ENCODE measurements at places on chromosomes 13 and 19.

- no peak for DNase-seq
These were observed 881.8 kb downstream of the SLITRK5 start for GRCh38 chr13:88552966-88553365.

DNA sequence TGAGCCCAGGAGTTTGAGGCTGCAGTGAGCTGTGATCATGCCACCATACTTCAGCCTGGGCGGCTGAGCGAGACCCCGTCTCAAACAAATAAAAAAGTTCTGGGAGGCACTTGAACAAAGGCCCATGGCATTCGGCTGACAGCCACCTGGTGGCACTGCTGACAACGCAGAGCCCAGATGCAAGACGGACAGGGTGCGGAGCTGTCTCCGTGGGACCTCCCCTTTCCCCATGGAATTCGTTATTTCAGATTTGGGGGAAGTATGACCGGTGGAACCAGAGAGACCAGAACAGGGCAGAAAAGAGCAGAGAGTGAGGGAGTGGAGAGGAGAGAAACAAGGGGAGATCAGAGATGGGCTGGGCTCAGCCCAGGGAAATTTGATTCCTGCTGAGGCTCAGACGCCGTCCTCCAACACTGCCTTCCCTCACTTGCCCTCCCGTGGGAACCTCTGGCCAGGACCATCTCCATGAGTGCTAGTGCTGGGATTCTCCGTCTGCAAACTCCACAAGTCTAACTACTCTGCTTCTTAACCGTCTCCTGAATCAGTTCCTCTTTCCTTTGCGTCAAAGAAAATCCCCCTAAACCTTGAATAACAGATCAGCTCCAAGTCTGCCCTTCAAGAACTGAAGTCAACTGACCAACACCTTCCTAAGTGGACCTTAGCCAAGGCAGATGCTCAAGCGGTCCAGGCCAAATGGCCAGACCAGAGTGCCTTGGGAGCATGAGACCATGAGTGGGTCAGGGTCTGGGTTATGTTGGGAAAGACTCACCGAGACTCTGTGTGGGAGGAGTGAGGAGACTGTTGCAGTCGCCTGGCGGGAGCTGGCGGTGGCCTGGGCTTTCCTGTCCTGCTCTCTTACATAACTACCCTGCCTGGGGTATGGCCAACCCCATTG is 11.9 kb upstream of the ATF5 start:
- DNase-seq = no peak

DNA sequence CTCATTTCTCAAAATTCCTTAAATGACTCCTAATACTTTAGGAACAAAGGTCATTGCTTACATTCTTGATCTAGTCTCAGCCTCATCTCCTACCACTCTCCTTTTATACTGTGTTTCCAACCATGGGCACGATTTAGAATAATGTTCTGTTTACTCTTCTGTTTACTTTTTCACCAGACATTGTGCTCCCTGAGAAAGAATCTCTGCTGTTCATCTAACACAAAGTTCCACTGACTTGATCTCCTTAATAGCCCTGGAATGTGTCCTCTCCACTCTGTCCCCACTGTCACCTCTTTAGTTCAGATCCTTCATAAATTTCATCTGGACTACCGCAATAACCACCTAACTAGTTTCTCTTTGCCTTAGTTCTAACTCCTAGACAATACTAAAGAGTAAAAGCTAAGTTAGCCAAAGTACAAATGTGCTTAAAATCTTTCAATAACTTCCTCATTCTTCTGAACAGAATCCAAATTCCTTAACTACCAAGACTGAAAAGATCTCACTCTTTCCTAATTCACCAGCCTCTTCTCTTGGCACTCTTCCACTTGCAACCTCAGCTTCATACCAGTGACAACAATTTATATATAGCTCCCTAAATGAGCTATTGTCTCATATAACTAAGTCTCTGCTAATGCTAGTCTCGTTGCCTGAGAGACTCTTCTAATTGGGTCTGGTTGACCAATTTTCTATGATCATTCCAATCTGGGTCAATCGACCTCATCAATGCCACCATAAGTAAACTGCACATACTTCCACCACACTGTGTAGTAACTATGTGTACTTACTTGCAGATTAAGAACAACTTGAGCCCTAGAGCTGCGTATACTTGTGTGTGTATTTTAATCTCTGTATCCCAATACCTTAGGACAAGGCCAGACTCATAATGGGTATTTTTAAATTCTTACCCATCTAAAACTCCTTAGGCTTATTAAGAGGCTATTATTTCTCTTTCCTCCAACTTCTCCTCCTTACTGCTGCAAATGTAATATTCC is 179.9 kb downstream of the VWA8 start:
- peak; percentile 60 for DNase-seq

GRCh38 chr13:114034481-114034891 is 60.6 kb upstream of the C13orf46 start:
- no peak for DNase-seq

DNA sequence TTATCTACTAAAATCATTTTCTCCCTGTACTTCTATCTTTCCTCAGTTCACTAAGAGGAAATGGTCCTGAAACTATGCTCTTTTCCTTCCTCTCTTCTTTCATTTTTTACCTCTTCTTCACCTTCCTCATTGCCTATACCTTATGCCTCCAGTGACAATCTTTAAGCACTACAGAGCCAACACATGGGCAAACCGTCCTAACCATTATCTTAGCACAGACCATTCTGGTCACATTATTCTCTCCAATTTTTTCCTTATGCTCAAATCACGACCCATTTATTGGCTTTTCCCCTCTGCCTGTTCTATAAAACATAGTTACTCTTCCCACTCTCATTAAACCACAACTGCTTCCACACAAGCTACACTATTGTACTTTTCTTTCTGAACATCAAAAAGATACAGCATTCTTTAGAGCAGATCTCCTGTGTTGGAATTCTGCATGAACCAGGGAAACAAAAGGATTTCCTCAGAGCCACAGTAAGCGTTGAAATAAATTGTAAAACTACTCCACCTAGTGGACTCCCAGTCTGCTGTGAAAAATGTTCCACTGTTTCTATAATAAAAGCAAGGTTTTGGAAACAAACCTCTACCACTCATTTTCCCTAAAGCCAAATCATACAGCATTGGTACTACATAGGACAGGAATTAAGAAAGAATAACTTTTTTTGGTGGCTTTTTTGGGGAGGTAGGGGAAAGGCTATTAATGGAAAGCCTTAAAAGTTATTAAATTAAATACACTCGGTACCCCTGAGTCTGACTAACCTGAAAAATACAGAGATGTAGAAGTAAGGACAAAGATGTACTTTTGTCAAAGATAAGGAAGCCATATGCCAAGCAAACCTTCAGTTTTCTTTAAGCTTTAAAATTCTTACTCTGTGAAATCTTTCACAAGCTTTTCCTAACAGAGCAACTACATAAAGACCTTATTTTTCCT is 19.5 kb downstream of the NUFIP1 start:
- peak; percentile 52 for DNase-seq

GRCh38 chr19:7734220-7735203 is 2.6 kb upstream of the CLEC4G start:
- no peak for DNase-seq

- DNase-seq = peak; percentile 23
These were observed 10.2 kb upstream of the N4BP2L2 start for GRCh38 chr13:32548837-32549236.

DNA sequence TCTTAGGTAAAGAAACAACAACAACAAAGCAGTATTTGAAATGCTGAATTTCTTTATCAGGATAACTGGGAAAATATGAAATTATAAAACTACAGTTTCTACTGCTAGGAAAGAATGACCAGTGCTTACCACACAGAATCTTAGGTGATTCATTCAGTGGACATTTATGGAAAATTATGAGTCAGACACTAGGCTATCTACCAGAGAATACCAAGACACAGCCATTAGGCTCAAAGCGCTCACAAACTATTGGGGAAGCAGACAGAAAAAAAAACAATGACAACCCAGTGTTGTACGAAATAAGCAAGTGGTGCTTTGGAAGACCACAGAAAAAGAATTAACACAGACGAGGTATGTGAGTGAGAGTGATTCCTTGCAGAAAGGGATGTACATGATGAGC is 1019.5 kb downstream of the PCDH9 start:
- DNase-seq = peak; percentile 87

DNA sequence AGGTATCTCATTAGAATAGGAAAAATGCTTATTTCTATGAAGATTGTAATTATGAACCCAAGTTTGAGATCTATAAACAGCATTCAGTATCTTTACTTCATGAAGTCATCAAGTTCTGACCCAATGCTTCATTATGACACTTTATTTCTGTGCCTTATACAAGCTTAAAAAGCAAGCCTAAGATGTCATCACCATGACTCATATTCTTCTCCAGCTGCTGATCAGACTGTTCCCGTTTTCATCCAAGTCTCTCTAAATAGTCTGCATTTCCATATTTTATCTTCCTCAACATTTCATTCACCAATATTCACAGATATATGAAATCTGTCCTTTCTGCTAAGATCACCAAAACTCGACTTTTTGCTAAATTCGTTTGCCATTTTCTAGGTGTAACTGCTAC is 1247.2 kb upstream of the PRR20A start:
- no peak for DNase-seq

GRCh38 chr19:570937-571565 is 1.3 kb upstream of the BSG start:
- no peak for DNase-seq

- DNase-seq = no peak
These were observed 8.3 kb upstream of the ONECUT3 start for GRCh38 chr19:1744822-1745563.

DNA sequence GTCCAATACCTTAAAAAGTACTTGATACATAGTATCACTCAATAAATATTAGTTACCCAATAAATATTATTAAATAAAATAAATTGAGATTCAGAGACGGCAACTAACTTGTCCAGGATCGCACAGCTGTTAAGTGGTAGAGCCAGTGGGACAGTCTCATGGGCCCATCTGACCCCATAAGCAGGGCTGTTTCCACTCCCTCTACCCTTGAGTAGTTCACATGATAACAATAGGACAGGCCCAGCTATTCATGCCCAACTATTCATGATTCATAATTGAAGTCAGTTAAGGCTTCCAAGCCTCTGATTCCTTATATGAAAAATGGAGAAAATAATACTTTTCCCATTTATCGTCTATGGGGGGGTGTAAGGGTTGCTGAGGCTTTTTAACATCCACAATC is 78.2 kb downstream of the C13orf42 start:
- no peak for DNase-seq

GRCh38 chr13:36769126-36769525 is 49.9 kb upstream of the RFXAP start:
- no peak for DNase-seq

- DNase-seq = no peak
These were observed 1.3 kb upstream of the EDNRB start for GRCh38 chr13:77919921-77920294.

GRCh38 chr13:77563111-77563510 is 27.6 kb downstream of the SCEL start:
- peak; percentile 11 for DNase-seq

GRCh38 chr13:39016787-39017186 is 21.1 kb downstream of the PROSER1 start:
- DNase-seq = no peak

- no peak for DNase-seq
These were observed 5.4 kb upstream of the JSRP1 start for GRCh38 chr19:2261438-2262172.

DNA sequence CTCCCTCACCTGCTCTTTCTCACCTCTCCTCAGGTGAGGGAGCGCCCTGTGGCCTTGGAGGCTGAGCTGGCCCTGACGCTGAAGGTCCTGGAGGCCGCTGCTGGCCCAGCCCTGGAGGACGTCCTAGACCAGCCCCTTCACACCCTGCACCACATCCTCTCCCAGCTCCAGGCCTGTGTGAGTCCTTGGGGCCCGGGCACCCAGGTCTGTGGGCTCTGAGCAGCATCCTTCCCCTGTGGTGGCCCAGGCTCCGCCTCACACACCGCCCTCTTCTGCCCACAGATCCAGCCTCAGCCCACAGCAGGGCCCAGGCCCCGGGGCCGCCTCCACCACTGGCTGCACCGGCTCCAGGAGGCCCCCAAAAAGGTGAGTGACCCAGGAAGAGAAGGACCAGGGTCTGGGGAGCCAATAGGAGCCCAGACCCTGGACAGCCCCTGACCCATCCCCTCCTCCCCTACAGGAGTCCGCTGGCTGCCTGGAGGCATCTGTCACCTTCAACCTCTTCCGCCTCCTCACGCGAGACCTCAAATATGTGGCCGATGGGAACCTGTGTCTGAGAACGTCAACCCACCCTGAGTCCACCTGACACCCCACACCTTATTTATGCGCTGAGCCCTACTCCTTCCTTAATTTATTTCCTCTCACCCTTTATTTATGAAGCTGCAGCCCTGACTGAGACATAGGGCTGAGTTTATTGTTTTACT is 1.9 kb downstream of the IFNL1 start:
- no peak for DNase-seq

Measured in brain microvascular endothelial cell (primary cell).